ENCODE measurements at places on chromosomes 16 and 17.

DNA sequence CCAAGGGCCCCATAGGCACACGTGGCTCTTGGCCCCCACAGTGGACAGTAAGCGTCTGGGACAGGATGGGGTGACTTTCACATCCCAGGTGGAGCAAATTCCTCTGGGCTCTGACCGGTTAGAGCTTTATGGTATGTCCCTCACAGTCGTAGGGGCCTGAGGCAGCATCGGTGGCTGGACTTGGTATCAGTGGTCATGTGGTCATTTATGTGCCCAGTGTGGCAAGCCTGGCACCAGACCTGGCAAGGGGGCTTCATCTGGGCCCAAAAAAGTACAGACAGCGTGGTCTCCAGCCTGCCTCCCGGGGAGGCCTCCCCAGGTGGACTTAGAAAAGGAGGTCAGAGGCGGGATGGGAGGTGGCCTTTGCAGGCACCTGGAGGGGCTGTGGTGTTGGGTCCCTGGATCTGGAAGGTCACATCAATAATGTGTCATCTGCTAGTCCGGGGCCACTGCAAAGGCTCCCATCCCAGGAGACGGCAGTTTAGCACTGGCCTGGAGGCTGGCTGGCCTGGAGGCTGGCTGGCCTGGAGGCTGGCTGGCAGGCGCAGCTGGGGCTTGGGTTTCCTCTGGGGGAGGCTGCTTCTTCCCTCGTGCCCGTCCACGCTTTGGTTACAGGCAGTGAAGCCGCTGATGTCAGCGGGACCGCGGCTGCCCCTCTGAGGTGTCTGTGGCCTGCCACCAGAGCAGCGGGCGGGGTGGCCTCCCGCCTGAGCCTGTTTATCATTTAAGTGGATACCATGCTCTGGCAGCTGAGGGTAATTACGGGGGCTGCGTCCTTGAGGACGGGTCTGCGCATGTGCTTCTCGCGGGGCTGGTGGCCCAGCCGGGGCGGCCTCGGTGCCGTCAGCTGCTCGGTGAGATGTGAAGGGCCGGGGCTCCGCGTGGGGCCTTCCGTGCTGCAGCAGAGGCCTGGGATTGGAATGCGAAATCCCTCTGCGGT is 20.7 kb upstream of the CBX4 start:
- peak; percentile 92 for DNase-seq

GRCh38 chr17:47630614-47631013 is 19.1 kb upstream of the KPNB1 start:
- no peak for DNase-seq

- DNase-seq = no peak
These were observed 38.4 kb downstream of the ERN1 start for GRCh38 chr17:64091571-64091970.

- DNase-seq = no peak
These were observed 14.7 kb upstream of the KLHL36 start for GRCh38 chr16:84633622-84634021.

- DNase-seq = no peak
These were observed 26.8 kb downstream of the GNA13 start for GRCh38 chr17:65029605-65030336.

- no peak for DNase-seq
These were observed 3.4 kb downstream of the SP6 start for GRCh38 chr17:47847341-47848197.

DNA sequence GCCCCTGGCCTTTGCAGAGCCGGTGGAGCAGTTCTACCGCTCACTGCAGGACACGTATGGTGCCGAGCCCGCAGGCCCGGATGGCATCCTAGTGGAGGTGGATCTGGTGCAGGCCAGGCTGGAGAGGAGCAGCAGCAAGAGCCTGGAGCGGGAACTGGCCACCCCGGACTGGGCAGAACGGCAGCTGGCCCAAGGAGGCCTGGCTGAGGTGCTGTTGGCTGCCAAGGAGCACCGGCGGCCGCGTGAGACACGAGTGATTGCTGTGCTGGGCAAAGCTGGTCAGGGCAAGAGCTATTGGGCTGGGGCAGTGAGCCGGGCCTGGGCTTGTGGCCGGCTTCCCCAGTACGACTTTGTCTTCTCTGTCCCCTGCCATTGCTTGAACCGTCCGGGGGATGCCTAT is 29.5 kb downstream of the CIITA start:
- DNase-seq = no peak

DNA sequence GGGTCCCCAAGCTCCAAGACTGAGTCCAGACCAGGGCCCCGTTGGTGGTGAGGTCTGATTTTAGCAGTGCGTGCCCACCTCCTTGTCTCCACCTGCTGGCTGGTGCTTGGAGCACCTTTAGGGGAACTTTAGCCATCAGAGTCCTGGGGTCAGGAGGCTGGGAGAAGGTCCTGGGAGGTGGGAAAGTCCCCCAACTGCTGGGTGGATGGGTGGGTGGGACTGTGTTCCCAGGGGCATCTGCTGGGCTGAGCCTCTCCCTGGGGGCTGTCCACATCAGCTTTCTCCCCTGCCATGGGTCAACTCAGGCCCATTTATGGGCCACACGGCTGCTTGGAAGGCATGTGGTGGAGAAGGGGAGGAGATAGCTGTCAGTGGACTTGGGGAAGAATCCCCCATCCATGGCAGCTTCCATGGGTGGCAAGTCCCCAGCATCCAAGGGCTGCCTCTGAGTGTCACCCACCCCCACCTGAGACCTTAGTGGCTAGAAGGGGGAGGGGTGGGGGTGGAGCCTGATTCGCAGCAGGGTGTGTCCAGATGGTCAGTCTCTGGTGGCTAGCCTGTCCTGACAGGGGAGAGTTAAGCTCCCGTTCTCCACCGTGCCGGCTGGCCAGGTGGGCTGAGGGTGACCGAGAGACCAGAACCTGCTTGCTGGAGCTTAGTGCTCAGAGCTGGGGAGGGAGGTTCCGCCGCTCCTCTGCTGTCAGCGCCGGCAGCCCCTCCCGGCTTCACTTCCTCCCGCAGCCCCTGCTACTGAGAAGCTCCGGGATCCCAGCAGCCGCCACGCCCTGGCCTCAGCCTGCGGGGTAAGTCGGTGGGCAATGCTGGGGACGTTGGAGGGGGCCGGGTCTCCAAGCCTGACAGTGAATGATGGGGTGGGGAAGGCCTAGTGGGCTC is at the start of gene TRPV2:
TSS of gene TRPV2 (plus strand) at position 541 of the 894 bp plus-strand sequence. CDS start 2,098 bp downstream, outside the sequence.
- DNase-seq = no peak

GRCh38 chr17:31310260-31310659 is 3.6 kb downstream of the EVI2B start:
- no peak for DNase-seq

- peak; percentile 79 for DNase-seq
These were observed 1.0 kb downstream of the KIFC3 start for GRCh38 chr16:57801098-57801808.

GRCh38 chr16:14378131-14378551 is 251.9 kb downstream of the PARN start:
- DNase-seq = no peak

DNA sequence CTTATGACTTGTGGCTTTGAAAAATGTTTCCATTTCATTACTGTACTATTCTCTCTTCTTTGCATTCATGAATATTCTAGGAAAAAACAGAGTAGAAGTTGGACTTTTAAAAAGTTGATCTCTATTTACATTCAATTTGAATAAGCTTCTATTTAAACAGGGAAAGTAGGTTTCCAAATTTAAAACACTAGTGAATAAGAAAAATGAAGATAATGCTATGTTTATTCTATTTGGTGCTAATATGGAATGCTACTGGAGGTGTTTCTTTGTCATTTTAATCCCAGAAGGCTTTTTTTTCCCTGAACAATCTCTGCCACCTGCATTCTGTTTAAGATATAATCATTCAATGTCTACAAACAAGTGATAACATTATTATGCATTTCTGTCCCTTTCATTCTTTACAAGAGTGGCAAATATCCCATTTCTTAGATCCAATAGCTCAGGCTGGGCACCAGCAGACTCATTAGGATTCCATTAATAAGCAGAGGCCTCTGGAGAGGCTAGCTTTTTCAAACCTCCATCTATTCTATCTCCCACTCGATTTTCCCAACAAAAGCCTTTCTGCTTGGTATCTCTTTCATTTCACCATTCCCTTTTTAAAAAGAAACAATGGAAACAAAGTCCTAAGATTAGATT is 1001.6 kb upstream of the CDH8 start:
- no peak for DNase-seq

DNA sequence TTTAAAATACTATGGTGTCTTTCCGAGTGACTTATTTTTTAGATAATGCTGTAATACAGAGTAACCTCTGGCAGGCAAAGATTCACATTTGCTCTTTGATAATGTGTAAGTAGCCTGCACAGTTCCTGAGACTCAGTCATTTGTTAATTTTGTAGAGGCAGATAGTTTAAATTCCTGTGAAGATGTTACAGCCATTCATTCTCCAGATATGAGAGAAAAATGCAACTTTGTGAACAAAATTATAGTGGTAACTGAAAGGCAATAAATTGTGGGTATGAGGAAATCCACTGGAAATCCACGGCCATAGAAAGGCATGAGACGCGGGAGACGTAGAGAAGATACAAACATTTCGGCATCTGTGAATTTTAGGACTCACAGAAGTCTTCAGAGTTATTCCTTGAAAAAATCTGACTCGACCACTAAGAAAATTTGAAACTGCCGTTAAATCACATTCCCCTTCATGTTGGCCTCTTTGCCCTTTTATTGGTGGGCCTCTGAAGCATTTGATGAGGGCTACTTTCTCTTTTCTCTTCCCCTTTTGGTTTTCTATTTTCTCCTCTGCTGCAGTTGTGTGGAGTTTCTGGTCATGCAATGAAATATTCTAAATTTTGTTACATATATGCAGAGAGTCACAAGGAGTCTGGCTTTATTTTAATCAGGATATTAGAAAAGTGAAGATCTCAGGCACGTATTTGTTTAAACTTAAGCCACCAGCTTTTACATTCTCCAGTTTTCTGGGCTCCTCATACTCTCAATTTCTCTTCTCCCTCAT is 18.8 kb downstream of the HS3ST3A1 start:
- DNase-seq = peak; percentile 65

GRCh38 chr17:15947271-15947670 is 2.3 kb downstream of the ADORA2B start:
- no peak for DNase-seq

- peak; percentile 51 for DNase-seq
These were observed 572 bp downstream of the FAM171A2 start for GRCh38 chr17:44362949-44363612.

GRCh38 chr16:86747761-86748160 is 169.4 kb downstream of the FOXL1 start:
- no peak for DNase-seq

- DNase-seq = no peak
These were observed 30.2 kb upstream of the ARHGAP44 start for GRCh38 chr17:12759090-12759489.

DNA sequence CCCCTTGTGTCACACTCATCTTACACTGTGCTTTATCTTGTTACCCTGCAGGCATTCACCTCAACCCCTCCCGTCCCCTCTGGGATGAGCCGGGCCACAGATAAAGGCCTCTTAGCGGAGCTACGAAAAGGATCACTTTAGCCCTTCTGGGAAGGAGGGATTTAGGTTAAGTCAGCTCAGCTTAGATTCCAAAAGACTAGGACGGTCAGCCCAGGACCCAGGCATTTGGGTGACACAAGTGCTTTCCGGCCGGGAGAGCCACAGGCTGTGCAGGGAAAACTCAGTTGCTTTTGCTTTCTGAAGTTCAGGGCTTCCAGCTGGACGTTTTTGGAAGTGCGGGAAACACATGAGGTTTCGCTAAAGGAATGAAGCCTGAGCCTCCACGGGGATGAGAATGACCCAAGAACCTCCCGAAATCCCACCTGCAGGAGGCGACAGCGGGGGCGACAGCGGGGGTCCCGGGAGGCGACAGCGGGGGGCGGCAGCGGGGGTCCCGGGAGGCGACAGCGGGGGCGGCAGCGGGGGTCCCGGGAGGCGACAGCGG is 11.6 kb upstream of the METRNL start:
- no peak for DNase-seq

DNA sequence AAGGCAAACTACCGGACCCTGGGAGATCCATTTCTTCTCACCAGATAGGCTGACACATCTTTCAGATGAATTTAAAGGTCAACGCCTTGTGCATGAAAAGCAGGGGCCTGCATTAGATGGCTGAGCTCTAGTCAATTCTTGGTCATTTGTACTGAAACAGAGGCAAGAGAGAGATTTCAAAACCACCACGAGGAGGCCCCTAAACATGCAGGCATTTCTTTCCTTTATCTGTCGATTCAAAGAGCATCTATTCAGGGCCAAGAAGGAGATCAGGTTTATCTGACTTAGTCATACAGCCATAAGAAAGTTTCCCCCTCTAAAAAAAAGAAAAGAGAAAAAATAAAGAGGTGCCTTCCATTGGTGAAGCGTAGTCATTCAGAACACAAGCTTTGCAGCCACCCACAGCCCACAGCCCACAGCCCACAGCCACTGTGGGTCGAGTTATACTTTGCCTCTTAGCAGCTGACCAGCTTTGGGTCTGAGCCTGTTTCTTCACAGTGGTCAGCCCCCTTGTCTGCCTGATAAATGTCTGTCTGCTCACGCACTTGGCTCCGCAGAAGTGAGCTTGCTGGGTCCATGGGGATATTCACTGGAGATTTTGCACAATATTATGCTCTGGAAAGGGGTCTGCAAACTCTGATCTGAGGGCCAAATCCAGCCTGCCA is 207.5 kb downstream of the CDH13 start:
- no peak for DNase-seq

DNA sequence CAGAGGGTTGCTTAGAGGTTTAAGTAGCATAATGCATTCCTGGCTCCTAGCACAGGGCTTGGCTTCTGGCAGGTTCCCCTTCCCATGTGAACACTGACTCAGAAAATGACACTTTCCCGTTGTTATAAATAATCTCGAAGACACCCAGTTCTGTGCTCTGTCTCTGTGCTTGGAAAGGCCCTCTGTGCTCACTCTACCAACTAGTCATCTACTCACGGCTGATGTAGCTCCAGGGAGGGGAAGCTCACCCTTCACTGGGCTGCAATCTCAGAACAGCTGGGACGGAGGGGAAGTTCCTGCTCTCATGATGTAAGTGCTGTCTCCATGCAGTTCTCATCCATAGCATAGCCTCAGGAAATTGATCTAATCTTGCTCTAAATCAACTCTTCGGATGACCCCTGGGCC is 230.5 kb upstream of the ASIC2 start:
- no peak for DNase-seq

GRCh38 chr17:61461967-61462718 is 9.9 kb downstream of the TBX4 start:
- peak; percentile 42 for DNase-seq

DNA sequence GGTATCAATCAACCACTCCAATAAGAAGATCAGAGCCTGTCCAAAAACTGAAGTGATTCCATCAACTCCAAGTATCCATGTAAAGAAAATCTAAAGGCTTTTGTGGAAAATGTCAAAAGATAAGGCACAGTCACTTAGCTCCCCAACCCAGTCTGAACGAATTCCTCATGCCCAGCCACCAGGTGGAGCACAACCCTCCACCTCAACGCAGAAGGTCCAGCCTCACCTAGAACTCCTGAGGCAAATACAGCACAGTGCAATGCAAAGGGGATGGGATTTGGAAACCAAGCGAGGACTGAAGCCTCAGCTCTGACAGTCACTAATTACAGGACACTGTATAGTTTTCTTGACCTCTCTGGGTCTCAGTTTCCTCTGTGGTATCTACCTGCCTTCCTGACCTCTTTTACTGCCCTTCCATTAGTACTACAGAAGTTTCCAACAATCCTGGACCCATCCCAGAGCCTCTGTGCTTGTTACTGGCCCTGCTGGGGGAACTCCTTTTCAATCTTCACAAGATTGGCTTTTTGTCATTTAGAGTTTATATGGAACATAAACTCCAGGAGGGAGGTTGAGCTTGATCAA is 2.0 kb downstream of the NCBP3 start:
- DNase-seq = no peak

All from SJSA1 (cell line).